Melanocyte of skin (primary cell): ENCODE measurements at places on chromosomes 3 and 15. TPM values are rescaled to one million over a fixed set of nuclear protein-coding genes. Genes with fewer than 3 reads are reported as not detected.

Gene RTP1
- not detected in 2 replicates for total RNA-seq

Gene C15orf62
- total RNA-seq, result not detected in 2 replicates

Gene SLC2A2
- total RNA-seq, result not detected in 2 replicates

Gene EFCC1
- 0.69 and 0.73 TPM in 2 replicates for total RNA-seq

Gene VILL
- total RNA-seq, result 4.7 and 5.5 TPM in 2 replicates

Gene NANOGP8
- total RNA-seq, result not detected in 2 replicates

Gene ECE2
- not detected in 2 replicates for total RNA-seq

Gene TMC3
- not detected in 2 replicates for total RNA-seq

Gene HYAL2
- 53.6 and 59.1 TPM in 2 replicates for total RNA-seq

Gene ITIH1
- total RNA-seq, result not detected in 2 replicates

Gene TLR9
- not detected in 2 replicates for total RNA-seq

Gene TRANK1
- 5.0 and 8.5 TPM in 2 replicates for total RNA-seq

Gene KPNA1
- 44.0 and 45.2 TPM in 2 replicates for total RNA-seq

Gene GP9
- not detected in 2 replicates for total RNA-seq

Gene FES
- total RNA-seq, result 46.1 and 70.3 TPM in 2 replicates

Gene GOLGA6B
- under 0.01 TPM in 1 of 2 replicates, not detected in the other for total RNA-seq

Gene CPLX3
- 0.15 TPM in 1 of 2 replicates, not detected in the other for total RNA-seq

Gene EPB42
- total RNA-seq, result not detected in 2 replicates

Gene KLF15
- total RNA-seq, result 6.9 and 8.7 TPM in 2 replicates

Gene TEX55
- not detected in 2 replicates for total RNA-seq

Gene GHSR
- total RNA-seq, result not detected in 2 replicates

Gene BUB1B
- total RNA-seq, result 15.5 and 21.1 TPM in 2 replicates

Gene PLSCR2
- 0.33 TPM in 1 of 2 replicates, not detected in the other for total RNA-seq

Gene MTFMT
- 23.1 and 40.0 TPM in 2 replicates for total RNA-seq

Gene GCNT3
- total RNA-seq, result 0.31 and 0.33 TPM in 2 replicates

Gene KNL1
- total RNA-seq, result 22.6 and 44.7 TPM in 2 replicates
